ENCODE measurements at places on chromosomes 12 and 14. TPM values are rescaled to one million over a fixed set of nuclear protein-coding genes. Genes with fewer than 3 reads are reported as not detected.

GLI1 gene
- not detected for polyA plus RNA-seq

DHRS2 gene
- not detected for polyA plus RNA-seq

GRCh38 chr12:54950071-54950727 lies 34.4 kb downstream of the TESPA1 start:
- no peak for DNase-seq

- no peak for DNase-seq
Observed at GRCh38 chr12:13368431-13368830, 171.9 kb downstream of the EMP1 start.

DNA sequence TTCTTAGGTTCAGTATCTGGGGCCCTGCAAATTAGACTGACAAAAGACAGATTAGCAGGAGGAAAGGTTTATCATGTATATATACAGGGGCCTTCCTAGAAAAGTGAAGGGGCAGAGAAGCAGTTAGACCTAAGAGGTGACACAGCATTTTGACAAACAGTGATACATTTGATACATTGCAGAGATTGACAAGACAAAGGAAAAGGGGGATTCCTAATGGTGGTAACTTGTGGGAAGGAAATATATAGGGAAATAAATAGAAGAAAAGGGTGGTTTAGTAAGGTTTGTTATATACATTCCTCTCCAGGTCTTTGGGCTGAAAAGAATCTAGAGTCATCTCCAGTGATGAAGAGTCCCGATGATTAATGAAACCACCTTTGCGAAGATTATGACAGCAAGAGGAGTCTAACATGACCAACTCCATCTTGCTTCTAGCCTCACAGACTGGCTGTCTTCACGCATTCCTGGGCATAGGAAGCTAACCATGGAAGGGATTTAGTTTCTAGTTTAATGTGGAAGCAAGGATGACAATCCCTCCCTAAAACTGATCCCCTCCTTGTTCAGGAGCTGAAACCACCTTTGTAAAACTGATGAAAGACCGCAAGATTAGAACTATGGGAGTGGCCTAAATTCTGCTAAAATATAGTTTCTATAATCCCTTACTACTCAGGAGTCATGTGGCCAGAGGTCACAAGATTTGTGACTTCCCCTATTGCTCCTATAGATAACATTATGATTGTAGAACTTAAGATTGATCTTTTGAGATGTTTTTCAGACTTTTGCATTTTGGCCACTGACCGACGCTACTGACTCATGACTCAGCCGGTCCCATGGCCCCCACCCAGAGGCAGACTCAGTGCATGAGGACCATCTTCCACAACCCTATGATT lies 31.1 kb upstream of the CPM start:
- DNase-seq = no peak

GRCh38 chr14:36996133-36996856 lies 176.1 kb downstream of the SLC25A21 start:
- DNase-seq = no peak

DNA sequence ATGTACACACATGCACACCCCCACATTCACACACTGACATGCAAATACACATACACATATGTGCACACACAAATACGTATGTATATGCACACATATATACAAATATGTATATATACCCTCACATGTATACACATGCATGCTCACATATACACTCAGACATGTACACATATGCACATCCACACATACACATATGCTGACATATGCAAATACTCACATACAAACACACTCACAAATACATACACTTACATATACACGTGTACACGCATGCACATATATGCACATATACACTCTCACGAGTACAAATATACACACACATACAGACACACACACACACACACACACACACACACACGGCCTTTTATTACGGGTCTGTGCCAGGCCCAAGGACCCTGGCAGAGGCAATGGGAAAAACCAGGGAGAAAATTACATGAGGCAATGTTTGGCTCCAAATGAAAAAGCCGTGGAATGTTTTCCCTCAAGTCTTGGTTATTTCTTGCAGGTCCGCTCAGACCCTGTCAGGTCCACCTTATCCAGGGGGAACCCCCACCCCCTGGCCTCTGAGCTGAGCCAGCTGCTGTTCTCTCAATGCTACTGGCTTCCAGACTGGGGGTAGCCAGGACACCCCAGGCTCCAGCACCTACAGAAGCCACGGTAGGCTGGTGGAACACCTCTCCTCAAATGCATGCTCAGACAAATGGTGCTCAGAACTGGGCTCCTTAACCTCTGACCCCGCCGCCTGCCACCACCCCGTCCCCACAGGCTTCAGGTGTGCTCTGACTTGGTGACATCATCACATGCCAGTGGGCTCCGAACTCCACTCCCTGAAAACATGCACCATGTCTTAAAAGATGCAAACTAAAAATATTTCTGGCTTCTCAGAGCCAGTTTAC lies 54.7 kb downstream of the BCL11B start:
- DNase-seq = no peak

Measured in CD4-positive, alpha-beta memory T cell (primary cell).